ENCODE measurements at places on chromosomes 4 and X.

DNA sequence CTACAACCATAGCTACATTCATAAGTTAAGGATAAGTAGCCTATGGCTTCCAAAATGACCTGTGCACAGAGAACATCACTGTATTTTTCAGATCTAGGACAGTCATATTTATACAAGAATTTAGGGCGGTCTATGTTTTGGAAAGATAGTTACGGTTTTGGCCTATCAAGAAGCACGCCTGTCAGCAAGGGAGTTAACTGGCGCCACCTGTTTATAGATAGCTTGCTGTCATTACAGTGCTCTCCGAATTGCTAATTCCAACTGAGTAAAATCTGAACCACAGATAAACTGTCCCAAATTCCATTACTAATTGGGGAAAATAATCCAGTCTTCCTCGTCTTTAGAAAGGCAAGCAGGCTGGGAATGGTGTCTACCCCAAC lies 646 bp downstream of the ABCB7 start:
- no peak for DNase-seq

DNA sequence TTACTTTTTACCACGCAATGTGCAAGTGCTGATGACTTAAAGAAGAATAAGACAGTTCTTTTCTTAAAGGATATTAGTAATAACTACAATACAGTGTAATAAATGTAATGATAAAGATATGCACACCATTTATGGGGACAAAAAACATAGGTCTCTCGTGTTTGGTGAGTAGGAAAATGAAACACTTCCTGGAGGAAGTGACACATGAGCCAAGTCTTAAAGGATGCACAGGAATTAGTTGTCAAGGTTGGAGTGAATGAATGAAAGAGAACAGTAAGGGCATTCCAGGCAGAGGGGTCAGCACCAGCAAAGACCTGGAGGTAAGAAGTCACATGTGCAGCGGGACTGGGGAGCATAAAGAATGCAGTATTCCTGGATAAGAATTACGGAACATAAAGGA lies 112.7 kb downstream of the SH3RF1 start:
- DNase-seq, result no peak

DNA sequence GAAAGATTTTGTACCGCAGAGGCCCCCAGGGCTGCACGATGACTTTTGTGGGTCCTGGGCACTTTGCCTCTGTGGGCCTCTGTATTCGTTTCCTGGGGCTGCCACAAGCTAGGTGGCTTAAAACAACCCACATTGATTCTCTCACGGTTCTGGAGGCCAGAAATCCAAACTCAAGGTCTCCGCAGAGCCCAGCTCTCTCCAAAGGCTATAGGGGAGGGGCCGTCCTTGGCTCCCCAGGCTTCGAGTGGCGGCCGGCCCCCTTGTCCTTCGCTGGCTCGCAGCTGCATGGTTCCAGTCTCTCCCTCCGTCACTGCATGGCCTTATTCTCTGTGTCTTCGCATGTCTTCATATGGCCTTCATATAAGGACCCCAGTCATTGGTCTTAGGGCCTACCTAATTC lies 241.2 kb downstream of the EVC2 start:
- DNase-seq, result no peak

DNA sequence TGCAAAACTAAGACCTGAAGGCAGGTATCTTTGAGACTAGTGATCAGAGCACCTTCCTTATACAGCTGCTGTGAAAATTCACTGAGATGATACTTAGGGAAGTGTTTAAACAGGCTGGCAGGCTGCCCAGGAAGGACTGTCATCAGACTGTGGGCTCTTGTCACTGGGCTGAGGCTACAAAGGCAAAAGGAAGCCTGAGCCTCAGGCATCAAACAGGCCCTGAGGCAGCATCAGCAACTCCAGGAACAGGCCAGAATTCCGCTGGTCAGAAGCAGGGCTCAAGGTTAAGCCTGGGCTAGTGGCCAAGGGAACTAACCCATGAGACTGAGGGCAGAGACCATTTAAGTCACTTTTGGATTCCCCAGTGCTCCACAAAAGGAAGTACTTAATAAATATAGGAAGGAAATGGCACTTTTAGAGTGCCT lies 12.8 kb downstream of the PJA1 start:
- DNase-seq, result no peak

DNA sequence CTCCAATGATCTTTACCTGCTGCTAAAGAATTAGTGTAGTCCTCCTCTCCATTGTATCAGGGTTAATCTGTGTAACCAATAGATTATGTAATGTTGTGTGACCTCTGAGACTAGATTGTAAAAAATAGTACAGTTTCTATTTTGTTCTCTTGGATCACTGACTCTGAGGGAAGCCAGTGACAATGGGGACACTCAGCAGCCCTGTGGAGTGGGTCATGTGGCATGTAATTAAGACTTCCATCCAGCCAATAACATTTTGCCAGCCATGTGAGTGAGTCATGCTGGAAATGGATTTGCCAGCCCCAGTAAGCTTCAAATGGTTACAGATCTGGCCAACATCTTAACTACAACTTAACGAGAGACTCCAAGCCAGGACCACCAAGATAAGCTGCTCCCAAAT lies 332.3 kb downstream of the PTTG2 start:
- no peak for DNase-seq

DNA sequence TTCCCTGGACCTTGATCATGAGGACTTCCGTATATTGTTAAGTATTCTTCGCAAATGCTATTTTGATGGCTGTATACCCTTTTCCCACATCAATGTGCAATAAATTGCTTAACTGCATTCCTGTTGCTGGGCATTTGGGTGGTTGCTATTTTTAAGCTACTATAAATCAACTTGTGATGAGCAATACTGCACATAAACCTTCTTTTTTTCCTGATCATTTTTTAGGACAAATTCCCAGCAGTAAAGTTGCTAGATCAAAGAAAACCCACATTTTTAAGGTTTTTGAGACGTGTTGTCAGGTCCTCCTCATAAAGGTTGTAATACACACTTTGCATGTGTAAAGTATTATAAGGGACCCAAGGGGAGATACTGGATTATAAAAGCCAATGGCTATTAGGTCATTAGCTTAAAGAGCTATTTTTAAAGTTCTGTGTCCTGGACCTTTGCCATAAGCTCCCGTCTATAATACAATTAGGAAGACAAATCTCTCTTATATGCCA lies 35.6 kb downstream of the LIMCH1 start:
- no peak for DNase-seq

DNA sequence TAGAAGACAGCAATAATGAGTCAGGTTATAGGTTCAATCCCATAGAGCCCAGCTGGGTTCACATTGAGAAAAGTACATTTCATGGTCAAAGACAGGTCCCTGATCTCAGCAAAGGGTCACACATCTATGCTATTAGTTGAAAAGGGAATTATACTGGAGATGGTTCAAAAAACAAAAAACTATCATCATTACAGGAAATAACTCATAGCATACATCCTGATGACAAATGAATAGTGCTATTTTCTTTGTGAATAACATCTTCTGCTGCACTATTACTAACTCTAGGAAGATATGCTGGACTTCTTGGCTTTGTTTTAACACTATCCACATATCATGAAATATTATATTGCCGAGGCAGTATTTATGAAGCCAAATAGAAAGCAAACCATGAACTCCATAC lies 202.5 kb upstream of the MAB21L2 start:
- no peak for DNase-seq

GRCh38 chr4:158395889-158396288 lies 125.8 kb upstream of the RXFP1 start:
- DNase-seq, result no peak

GRCh38 chr4:81470456-81471297 lies 1.0 kb downstream of the RASGEF1B start:
- DNase-seq, result peak; percentile 30

DNA sequence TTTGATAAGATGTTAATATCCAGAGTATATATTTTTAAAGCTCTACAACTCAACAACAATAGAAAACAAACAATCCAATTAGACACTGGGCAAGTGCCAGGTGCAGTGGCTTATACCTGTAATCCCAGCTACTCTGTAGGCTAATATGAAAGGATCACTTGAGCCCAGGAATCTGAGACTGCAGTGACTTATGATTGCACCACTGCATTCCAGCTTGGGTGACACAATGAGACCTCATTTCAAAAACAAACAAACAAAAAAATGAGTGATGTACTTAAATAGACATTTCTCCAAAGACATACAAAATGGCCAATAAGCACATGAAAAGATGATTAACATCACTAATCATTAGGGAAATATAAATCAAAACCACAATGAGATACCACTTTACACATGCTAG lies 356.8 kb upstream of the PCDH10 start:
- no peak for DNase-seq

DNA sequence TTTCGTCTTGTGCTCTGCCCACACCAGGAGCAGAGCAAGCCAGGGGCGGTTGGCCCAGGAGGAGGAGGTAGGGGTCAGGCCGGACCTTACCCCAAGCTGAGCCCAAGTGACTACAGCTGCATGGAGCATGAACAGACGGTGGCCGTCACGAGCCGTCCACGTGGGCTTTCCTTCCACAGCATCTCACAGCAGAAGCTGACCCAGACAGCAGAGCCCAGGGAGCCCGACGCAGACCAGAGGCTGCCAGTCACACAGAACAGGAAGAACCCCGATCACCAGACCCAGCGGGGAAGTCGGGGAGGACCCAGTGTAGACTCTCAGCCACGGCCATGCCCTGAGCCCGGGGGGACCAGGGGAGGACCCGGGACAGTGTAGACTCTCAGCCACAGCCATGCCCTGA lies 58.0 kb downstream of the FAM53A start:
- no peak for DNase-seq

DNA sequence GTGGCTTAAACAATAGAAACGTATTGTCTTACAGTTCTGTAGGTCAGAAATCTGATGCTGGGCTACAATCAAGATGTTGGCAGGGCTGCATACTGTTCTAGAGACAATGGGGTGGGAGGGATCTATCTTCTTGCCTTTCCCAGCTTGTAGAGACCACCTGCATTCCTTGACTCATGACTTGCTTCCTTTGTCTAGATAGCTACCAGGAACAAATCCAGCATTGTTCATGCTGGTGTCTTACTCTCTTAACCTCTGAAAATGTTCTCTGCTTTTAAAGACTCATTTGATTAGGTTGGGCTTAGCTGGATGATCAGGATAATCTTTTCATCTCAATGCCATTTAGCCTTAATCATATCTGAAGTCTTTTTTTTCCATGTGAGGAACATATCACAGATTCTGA lies 169.0 kb downstream of the ZNF330 start:
- no peak for DNase-seq

GRCh38 chr4:38456096-38456495 lies 207.9 kb upstream of the KLF3 start:
- DNase-seq, result no peak
